Epithelial cell of prostate (primary cell): ENCODE measurements at places on chromosomes 5 and 9.

GRCh38 chr9:111992523-111992922, 95.9 kb downstream of the UGCG start:
- peak; percentile 64 for DNase-seq

- no peak for DNase-seq
Measured at GRCh38 chr9:133740911-133741310, 2.8 kb upstream of the SARDH start.

GRCh38 chr9:133987446-133987788, 4.7 kb downstream of the VAV2 start:
- no peak for DNase-seq

GRCh38 chr9:93209097-93209496, 25.2 kb downstream of the WNK2 start:
- DNase-seq: no peak

- peak; percentile 16 for DNase-seq
Measured at GRCh38 chr9:119834064-119834620, 464.9 kb upstream of the BRINP1 start.

- DNase-seq: no peak
Measured at GRCh38 chr9:138082918-138083636, 205.5 kb downstream of the CACNA1B start.

- DNase-seq: peak; percentile 52
Measured at GRCh38 chr9:137070201-137070905, at the start of gene SAPCD2. TSS of gene SAPCD2 (minus strand) at chr9:137070557. CDS start at chr9:137070460, 97 bp downstream.

- DNase-seq: no peak
Measured at GRCh38 chr5:78387468-78388153, 27.2 kb downstream of the SCAMP1 start.

DNA sequence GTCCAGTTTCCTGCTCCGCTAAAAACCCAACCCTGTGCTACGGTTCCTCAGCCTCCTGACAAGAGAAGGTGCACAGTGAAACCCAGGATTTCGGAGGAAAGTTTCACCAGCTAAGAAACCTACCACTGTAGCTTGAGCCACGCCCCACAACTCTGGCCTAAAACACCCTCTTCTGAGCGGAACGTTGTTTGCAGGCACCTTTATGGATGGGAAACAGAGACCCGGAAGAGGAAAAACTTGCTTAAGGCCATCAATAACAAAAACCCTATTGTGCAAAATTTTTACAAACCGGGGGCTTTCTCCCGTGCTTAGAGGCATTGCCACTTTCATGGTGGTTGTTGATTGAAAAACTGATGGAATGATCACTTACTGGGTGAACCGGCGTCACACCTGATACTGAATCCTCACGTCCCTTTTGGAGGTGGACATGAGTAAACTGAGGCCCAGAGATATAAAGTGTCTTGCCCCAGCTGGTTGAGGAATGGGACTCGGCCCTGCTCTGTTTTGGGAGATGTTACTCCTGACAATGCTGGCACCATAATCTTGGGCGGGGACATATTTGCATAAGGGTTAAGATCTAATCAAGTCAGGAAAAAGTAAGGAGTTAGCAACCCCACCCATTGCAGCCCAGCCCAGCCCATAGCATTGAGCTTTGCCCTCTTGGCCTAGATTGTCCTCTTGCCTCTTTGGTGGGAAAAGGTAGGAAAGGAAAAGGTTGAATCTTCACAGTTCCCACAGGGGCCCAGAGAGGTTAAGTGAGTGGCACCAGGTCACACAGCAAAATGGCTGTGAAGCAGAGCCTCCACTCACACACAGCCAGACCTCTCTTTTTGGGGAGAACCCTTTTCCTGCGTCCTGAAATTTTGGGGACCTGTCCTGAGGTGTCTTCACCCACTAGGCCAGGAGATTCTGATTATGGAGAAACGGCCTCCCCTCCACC, 23.2 kb upstream of the PTGS1 start:
- DNase-seq: no peak

DNA sequence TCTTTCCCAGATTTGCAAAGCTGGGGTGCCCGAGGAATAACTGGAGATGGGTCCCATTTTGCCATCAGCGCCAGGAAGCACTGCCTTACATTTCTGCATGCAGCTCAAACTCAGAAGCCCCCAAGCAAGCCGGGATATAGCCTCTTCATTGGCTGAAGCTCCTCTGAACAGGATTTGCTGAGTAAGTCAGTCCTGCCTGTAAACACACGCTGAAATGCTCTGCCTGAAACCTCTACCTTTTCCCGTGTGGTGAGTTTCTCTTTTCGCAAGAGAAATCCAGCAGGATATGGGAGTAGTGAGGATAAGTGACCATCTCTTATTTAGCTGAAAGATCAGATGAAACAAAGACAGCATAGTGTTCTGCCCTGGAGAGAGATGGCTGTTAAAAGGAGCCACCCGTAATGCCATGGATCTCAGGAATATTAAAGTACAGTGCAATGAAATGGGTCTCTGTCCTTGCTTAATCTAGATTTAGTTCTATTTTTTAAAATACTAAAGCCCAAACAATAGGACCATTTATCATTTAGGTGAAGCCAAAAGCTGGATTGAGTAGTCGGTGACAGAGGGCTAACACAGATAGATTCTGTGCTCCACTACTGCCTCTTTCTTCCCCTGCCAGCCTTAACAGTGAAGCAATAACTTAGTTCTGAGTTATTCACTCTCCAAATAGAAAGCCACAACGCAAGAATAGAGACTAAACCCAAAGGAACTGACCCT, 177.5 kb upstream of the PPP2R2B start:
- no peak for DNase-seq

DNA sequence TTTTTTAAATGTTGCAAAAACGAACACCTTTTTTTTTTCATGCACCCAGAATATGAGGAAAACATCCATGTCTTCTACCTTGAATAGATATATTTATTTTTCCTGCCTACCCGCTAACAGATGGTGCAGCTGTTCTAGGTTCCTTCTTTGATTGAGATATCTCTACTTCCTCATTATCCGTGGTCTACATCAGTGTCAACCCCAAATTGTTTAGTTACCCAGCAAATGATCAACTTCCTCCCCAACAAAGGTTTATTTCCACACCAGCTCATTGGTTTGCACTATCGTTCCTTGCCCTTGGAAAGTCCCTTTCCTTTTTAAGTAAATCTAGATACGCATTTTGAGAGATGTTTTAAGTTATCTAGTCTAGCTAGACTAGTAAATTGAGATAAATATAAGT, 166.4 kb downstream of the PRR16 start:
- no peak for DNase-seq

DNA sequence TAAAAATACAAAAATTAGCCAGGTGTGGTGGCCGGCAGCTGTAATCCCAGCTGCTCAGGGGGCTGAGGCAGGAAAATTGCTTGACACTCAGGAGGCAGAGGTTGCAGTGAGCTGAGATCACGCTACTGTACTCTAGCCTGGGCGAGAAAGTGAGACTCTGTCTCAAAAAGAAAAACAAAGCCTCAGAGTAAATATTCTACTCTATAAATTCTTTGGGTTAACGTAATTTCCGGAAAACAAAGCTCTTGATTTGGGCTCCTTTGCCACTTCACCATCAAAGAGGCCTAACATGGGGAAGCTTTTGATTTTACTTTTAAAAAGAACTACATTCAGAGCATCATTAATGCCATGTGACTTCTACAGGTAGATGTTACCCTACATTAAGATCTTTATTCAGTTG, 103.1 kb downstream of the SERINC5 start:
- no peak for DNase-seq

DNA sequence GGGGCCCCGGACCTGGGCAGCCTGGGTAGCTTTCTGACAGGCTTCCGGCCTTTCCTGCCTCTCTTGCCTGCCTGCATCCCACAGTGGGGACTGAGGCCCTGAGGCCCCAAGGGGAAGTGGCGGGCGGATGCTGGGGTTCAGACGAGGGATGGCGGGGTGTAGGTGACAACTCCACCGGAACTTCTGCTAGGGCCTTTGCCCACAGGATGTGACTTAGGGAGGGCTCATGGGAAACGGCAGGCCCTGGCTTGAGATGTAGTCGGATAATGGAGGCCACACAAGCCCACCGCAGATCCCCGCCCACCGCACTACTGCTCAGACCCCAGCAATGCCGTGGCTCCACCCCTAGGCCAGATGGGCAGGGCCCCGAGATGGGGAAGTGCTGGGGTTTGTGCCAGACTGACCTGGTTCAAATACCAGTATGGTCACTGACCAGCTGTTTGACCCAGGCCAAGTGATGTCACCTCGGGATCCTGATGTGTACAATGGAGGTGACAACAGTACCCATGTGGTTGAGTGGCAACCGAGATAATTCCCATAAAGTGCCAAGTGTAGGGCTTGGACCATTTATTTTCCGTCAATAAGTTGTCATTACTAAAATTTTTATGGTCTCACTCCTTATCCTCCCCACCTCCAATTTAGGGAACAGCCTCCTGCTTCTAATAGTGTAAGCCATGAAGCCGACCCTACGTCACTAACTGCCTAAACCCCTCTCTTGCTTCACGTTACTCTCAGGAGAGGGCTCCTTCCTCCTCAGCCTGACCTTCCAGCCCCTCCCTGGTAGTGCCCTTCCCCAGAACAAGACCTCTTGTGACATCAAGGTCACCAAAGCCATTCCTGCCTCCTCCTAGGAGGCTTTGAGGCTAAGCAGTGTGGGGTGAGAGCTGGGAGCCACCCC, 2.5 kb upstream of the CDK9 start:
- DNase-seq: no peak

GRCh38 chr5:62111428-62111827, 194.6 kb upstream of the KIF2A start:
- no peak for DNase-seq

GRCh38 chr5:19531374-19531952, 456.5 kb downstream of the CDH18 start:
- DNase-seq: peak; percentile 96

- no peak for DNase-seq
Measured at GRCh38 chr5:122063836-122064235, 14.2 kb downstream of the LOX start.

- peak; percentile 29 for DNase-seq
Measured at GRCh38 chr5:170791325-170791954, 7.9 kb downstream of the GABRP start.

GRCh38 chr5:108174286-108174685, 207.6 kb downstream of the FBXL17 start:
- no peak for DNase-seq

DNA sequence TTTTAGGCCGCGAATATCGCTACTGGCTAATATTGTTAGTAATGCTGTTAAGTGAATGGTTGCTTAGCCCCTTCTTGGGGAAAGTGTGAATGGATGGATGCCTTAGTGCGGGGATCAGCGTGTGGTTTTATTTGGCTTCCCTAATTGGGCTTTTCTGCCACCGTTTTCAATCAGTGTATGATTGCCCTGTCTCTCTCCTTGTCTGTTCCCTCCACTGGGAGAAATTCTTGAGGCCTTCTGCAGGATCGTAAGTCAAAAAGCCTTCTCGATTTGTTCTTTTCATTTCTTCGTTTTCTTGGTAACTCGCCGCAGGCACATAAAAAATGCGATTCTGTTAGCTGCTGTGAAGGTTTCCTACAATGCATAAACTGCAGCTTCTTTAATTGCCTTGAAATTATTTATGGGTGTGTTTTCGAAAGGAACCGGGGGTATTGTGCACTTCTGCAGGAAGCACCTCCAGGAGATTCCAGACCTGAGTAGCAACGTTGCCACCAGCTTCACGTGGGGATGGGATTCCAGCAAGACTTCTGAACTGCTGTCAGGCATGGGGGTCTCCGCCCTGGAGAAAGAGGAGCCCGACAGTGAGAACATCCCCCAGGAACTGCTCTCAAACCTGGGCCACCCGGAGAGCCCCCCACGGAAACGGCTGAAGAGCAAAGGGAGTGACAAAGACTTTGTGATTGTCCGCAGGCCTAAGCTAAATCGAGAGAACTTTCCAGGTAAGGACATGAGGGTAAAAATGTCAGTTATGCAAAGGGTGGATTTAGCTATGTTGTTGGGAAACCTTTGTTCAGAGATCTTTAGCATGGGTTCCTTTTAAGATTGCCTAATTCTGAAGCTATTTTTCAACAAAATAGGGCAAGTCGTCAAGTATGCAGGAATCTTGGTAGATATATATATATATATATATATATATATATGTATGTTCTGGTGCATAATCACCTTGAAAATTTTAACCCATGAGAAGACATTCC, 700 bp downstream of the SKP2 start:
- no peak for DNase-seq

- peak; percentile 100 for DNase-seq
Measured at GRCh38 chr9:21684831-21685362, 117.5 kb upstream of the MTAP start.

- DNase-seq: no peak
Measured at GRCh38 chr5:172114875-172115422, 73.1 kb downstream of the STK10 start.
